ENCODE measurements at places on chromosomes 3 and 15.

- DNase-seq = no peak
Observed at GRCh38 chr15:97604677-97605076, 355.8 kb upstream of the ARRDC4 start.

- DNase-seq = no peak
Observed at GRCh38 chr3:187858041-187858440, 112.8 kb upstream of the BCL6 start.

DNA sequence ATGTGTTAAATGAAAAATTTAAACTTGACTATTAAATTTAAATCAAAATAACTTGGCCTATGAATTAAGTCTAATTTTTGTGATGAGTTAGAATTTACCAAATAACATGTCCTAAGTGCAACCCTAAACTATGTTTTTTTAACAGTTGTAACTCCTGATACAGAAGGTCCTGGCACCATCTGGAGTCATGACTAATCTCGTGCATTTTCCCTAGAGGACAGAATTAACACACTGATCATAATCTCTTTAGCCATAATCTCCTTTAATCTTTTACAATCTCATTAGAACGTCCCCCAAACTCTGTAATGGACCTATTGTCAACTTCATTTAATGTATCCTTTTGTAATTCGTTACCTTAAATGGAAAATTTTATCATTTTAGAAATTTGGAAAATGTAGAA, 100.6 kb downstream of the SUCNR1 start:
- DNase-seq = no peak

DNA sequence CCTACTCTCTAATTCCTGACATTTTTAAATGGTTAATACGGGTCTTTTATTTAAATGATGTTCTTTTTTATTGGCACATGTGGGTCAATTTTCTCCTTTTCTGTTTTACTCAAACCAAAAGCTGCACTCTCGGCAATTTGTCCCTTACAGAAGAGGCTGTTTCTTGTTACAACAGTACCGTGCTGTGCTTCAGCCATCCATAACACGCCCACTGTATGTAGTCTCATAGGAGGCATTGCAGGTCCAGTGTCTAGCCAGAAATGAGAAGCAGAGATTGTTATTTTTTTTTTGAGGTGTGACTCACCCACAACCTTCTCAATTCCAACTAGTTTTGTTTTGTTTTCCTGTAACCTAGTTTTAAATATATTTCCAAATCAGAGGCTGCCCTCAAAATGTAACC, 164.6 kb downstream of the GMNC start:
- no peak for DNase-seq

GRCh38 chr3:170864525-170865208, 5.3 kb downstream of the RPL22L1 start:
- no peak for DNase-seq

- no peak for DNase-seq
Observed at GRCh38 chr3:151881137-151881536, 7.7 kb downstream of the SUCNR1 start.

DNA sequence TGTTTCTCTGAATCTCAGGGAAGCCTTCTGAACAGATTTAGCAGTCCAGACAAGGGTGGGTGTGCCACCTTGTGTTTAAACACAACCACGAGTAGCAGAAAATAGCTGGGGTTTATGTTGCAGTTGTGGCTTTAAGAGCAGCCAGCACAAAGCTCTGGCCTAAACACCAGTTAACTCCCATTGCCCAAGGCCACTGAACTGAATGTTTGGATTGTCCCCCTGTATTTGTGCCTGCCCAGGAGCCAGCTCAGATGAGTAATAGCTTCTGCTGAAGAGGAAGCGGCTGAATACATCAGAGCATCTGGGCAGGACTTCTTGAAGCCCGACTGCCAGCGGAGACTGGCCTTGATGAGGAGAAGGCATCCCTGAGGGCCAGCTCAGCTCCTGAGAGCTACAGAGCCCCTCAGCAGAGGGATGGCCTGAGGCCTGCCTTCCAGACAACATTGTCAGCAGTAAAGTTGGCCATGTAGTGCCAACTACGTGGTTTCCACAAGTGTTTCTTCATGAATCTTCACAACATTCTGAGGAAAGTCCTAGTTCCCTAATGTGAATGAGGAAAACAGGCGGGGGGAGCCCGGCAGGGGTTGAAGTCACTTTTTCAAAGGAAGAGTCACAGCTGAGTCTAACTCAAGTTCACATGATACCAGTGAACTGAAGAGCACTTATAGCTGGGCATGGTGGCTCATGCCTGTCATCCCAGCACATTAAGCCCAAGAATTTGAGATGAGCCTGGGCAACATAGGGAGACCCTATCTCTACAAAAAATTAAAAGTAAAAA, 65.8 kb upstream of the ZBTB38 start:
- no peak for DNase-seq

GRCh38 chr3:32903953-32904352, 47.5 kb upstream of the CCR4 start:
- no peak for DNase-seq

GRCh38 chr3:155360281-155360680, 66.8 kb upstream of the STRIT1 start:
- DNase-seq = no peak

DNA sequence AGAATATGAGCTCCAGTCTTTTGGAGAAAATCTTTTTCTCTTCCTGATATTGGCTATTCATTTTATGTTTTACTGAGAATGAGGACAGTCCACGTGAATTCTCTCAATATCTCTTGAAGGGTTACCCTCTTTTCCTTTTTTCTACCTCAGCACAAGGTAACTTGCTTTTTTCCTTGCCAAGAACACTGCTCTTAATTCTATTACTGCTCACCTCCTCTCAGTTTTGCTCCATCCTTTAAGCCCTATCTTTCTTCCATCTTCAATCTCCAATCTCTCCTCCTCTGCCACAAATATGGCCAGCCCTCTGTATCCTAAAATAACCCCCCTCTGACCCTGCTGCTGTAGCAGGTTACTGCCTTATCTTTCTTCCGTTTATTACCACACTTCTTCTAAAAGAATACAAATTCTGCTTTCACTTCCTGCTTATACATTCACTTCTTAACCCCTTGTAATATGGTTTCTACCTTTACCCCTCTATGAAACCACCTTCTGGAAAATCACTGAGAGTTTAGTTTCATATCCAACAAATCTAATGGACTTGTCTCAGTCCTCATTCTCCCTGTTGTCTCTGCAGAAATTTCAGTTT, 89.0 kb downstream of the NFKBIZ start:
- DNase-seq = no peak

GRCh38 chr3:165642761-165643420, 194.3 kb downstream of the BCHE start:
- DNase-seq = no peak

- DNase-seq = peak; percentile 4
Observed at GRCh38 chr3:65963787-65964677, 74.7 kb downstream of the MAGI1 start.

DNA sequence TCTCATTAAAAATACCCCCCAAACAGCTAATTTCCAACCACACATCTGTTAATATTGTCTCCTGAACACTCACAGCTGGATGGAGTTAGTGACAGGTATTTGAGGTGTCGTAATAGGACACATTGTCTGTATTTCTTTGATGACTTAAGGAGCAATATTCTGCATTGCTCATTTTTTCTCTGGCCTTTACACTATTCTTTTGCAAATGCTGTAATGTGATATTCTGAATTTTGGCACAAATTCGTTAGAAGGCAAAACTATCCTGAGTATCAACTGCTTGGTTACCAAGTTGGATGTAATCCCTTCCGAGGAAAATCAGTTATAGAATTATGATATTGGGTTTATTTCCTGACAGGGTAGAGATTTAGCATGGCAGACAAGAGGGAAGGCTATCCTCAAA, 1030.2 kb downstream of the MCTP2 start:
- no peak for DNase-seq

DNA sequence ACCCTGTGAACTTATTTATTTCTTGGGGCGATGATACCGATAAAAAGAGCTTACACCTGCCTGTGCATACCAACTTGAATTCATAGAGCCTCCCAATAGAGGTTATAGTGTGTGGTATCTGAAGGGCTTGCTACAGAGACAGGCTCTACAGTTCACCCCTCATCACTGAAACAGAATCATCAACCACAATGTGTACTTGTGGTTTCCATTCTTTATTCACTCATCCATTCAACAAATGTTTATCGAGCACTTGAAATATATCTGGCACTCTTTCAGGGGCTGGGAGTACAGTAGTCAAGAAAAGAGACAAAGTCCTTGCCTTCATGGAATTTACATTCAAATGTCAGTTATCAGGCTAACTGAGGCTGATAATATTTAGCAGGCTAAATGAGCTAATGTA, 134.4 kb upstream of the SKOR1 start:
- no peak for DNase-seq

GRCh38 chr15:45126535-45127158, 3.0 kb downstream of the DUOXA1 start:
- DNase-seq = peak; percentile 29

DNA sequence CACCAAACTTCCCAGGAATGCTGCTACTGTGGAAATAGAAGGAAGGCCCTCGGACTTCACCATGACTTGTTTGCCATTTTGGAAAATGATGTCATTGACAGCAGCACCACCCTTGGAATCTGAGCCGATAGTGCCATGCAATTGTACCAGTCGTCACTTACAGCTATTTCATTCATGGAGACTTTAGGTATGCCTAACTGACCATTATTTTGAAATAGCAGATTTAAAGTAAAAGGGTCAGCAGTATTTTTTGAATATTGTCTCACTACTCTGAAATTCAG, 66.0 kb upstream of the ARL8B start:
- no peak for DNase-seq

DNA sequence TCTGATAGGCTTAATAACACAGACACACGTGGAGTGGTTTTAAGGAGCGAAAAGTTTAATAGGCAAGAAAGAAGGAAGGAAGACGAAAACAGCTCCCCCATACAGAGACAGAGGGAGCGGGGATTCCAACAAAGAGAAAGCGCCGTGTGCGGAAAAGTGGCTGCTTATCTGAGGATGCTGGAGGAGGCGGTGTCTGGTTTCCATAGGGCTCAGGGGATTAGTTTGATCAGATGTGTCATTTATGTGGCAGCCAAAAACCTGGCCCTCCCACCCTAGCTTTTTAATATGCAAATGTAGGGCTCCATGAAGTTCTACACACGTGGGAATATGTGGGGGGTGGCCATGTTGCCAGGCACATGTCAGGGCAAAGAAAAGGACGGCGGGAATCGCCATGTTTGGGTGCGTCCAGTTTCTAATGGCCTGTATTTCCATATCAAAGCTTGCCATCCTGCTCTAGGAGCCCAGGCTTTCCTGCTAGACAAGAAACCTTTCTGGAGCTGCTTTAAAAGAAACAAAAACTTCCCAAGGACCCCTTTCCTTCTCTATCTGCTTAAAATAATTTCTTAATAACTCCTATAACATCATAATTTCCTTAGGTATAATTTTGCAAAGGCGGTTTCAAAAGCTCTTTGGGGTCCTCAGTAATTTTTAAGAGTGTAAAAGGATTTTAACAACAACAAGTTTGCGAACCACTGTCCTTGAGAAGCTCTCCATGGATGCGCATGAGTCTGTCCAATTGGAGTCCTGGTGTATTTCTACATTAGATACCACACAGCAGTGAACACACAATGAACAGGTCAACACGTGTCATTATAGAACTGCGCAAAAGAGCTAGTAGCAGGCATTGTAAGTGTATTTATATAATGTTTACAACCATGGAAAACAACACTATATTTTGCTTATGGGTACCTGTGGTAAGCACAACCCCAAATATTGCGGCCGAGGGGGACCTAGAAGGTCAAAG, 622 bp upstream of the ZNF589 start:
- DNase-seq = no peak

- no peak for DNase-seq
Observed at GRCh38 chr15:92028389-92028724, 174.8 kb downstream of the SLCO3A1 start.

GRCh38 chr15:72199205-72199515, 1.6 kb upstream of the GRAMD2A start:
- DNase-seq = no peak

DNA sequence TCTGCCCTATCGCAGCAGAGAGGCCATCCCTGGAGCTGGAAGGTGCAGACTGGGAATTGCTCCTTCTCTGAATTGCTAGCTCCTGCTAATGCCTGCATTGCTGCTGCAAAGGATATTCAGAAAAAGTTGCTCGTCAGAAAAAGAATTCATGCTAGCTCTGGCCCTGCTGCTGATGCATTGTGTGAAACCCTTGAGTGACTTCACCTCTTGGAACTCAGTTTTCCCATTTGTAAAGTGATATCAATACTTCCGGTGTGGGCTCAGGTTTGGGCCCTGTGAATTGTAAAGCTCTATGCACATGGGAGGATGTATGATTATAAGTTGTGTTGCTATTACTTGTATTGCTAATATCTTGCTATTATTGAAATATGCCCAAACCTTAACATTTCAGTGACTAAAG, 11.4 kb downstream of the SQOR start:
- DNase-seq = no peak

DNA sequence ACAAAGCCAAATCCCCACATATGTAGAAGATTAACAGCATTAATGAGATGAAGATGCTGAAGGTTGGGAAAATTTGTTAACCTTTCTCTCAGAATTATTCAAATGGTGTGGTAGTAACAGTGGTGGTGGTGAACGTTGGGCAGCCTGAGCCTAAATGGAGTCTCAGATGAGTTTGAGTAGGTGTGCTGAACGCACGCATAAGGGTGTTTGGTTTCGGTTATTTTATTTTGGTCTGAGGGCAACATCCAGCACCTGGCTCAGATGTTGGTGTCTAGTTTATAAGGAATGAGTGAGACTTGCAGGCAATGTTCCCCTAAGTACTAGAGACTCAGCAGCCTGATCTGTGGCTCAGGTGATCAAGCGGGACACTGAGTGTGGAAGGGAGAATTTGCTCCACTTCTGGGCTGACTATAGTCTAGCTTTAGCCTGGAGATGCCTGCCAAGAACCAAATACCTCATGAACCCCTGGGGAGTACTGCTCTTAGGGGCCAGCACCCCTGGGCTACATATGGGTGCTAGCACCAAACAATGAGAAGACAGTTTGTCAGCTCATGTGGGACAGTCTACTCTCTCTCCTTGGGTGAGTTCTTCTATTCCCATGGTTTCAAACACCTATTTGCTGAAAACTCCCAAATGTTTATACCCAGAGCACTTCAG, 39.5 kb upstream of the ATP2C1 start:
- no peak for DNase-seq

DNA sequence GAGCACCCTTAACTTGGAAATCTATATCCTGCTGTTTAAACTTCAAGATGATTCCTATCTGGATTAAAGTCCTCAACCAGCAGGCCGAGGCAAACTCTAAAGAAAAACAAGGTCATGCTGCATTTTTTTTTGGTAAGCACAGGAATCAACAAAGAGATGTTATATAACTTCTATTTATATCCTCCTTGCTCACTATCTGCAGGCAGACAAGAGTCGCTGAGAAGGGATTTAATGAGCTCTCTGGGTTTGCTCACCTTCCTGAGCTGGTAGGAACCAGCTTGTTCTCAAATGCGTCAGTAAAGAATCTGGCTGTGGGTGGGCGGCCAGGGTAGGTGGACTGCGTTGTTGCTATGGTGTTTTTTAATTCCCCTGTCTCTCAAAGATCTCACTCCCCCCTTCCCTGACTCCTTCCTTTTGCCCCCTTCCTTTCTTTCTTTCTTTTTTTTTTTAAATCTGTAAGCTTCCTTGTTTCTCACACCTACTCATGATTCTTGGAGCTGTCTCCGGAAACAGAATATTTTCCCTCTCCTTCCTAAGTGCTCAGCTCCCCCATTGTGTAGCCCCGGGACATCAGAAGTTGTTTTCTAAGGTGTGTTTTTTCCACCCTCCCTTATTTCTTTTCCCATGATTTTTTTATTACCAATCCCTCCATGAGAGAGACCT, 228.8 kb upstream of the BHLHE40 start:
- no peak for DNase-seq

All from stimulated activated CD4-positive, alpha-beta T cell treated with anti-CD3 and anti-CD28 coated beads, Interleukin-4, amount 100 ng/mL, for 4 hours (primary cell).